ENCODE measurements at places on chromosomes 16 and 17.

GRCh38 chr16:85248342-85248741, 136.1 kb upstream of the CIBAR2 start:
- no peak for DNase-seq

- peak; percentile 67 for DNase-seq
Observed at GRCh38 chr17:64505340-64506200, 519 bp downstream of the DDX5 start.

DNA sequence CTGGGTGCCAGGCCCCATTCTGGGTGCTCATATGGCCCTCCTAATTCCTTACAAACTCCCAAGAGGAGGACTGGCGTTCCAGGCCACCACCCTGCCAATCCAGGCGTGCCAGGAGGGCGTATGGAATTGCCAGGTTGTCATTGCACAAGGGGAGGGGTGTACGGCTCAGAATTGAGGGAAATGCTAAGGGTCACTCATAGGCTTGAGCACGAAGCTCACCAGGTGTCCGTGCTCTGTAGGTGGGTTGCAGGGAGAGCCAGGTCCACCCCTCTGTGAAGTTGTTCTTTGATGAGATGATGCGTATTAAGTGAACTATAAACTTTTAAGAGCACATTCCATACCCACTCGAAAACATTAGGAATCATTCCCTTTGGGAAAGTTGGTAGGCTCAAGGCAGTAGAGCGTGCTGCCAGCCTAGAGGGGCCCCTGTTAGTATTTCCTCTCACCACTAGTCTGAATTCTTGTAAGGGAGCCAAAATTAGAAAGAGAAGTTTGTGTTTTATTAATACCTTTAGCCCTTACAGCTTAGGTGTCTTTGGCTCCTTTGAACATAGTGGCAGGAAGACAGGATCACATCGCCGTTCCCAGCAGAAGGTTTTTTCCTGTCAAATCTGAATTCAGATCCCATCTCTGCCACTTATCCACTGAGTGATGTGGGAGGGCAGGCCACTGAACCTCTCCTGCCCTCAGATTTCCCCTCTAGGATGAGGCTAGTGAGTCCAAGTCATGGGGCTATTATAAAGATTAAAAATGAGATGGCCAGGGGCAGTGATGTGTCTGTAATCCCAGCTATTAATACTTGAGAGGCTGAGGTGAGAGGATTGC, 38.7 kb upstream of the NFAT5 start:
- no peak for DNase-seq

GRCh38 chr17:15392326-15392741, 50.9 kb upstream of the TEKT3 start:
- no peak for DNase-seq

GRCh38 chr17:50064253-50065001, 8.5 kb downstream of the ITGA3 start:
- DNase-seq: no peak

GRCh38 chr17:65243838-65244625, 106.9 kb downstream of the RGS9 start:
- DNase-seq: peak; percentile 52

DNA sequence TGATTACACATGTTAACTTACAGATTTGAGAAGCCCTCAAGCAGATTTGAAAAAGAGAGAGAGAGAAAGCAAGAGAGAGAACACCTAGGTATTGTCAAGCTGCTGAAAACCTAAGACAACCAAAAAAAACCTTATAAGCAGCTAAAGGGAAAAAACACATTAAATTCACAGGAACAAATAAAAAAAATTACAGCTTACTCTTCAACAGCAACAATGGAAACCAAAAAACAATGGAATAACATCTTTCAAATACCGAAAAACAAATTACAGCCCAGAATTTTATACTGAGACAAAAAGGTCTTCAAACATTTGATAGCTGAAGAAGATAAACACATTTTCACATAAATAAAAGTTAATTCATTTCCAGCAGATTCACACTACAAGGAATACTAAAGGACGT, 8.4 kb upstream of the CFAP20 start:
- DNase-seq: no peak

DNA sequence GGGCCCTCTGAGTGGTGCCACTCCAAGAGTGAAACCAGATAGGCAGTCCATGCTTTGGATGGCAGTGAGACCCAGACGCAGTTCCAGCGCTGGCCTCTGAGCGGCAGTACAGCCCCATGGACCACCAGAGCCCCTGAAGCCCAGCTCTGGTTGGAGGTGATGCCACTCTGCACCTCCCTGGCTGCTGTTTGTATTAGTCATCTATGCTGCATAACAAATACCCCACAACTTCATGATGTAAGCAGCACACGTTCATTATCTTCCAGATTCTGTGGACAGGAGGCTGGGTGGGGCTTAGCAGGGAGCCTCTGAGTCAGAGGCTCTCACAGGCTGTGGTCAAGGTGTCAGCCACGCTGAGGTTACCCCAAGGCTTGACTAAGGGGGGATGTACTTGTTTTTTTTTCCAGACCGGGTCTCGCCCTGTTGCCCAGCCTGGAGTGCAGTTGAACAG, 5.1 kb upstream of the NME4 start:
- no peak for DNase-seq

DNA sequence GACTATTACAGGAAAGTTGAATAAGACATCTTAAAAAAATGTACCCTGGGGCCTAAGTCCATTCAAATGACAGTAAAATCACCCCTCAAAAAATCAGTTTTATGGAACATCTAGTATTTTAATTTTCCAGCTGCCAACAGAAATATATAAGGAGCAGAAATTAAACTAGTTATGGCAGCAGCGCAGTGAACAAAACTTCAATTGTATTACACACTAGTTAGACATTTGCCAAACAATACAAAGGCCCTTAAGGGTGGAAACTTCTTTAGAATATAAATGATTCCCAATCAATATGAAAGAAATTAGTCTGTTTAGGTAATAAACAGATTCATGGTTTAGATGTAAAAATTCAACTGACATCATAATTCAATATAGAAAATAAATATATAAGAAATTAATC, 18.1 kb upstream of the RFFL start:
- no peak for DNase-seq

Measured in hypothalamus (tissue), 51 donors.